ENCODE measurements at places on chromosomes 11 and 22.

- DNase-seq: no peak
Measured at GRCh38 chr22:30637701-30638114, 2.1 kb downstream of the SLC35E4 start.

DNA sequence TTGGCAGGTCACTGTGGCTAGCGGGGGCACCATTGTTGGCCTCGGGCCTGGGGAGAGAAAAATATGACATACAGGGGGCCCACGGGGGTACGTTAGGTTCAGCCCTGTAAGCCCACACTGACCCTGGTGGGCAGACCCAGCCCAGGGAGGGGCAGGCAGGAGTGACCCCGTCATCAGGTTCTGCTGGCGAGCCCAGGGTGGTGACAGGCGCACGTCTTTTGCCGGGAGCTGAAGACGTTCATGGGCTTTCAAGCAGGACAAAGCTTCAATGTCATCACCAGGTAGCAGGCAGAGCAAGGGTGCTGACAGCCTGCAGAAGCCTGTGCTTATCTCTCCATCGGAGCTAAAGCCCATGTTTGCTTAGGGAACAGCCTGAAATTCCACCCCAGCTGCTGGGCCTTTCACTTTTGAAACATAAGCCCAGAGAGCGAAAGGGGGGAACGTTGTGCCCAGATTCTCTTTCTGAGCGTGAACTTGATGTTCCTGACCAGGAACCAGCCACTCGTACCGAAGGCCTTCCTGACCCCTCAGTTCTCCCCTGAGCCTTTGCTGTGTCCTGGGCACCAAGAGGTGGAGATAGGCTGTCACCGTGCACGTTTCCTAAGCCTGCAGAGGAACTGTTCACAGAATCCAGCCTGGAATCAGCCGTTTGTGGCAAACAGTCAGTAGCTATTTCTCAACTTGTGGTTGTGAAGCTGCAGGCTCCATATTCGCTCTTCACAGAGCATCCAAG is 74.0 kb upstream of the ATXN10 start:
- no peak for DNase-seq

DNA sequence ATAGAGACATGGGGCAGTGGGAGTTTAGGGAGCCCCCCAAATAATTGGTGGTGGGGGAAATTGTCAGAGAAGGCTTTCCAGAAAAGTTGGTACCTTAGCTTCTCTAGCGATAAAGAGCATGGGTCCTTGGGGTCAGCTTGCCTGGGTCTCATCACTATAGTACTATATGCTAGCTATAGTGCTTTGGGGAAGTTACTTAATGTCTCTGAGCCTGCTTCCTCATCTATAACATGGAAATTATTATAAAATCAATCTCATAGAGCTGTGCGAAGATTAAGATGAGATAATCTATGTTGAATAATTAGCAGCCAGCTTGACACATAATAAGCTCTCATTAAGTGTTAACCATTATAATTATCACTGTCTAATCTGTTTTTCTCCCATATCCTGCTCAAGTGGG is 41.2 kb downstream of the STIM1 start:
- no peak for DNase-seq

- no peak for DNase-seq
Measured at GRCh38 chr11:79236541-79236971, 204.3 kb downstream of the TENM4 start.

DNA sequence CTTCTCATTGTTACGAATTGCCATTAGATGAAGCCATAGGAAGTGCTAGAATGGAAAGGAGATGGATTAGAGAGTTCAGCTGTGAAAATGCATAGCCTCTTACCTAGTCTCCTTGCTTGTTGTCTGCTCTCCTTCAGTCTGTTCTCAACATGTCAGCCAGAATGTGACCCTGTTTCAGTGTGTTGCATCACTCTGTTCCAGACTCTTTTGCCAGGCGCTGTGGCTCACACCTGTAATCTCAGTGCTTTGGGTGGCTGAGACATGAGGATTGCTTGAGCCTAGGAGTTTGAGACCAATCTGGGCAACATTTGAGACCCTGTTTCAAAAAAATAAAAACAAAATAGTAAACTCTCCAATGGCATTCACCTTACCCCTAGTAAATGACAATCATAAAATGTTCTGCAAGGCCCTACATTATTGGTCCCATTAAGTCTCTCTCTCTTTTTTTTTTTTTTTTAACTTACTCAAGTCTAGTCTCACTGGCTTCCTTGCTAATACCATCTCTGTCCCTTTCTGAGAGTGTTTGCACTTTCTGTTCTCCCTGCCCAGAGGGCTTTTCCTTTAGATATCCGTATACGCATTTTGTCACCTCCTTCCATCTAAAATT is 39.4 kb downstream of the CYP2R1 start:
- no peak for DNase-seq

GRCh38 chr11:13781153-13781552 is 112.7 kb downstream of the FAR1 start:
- DNase-seq: no peak

DNA sequence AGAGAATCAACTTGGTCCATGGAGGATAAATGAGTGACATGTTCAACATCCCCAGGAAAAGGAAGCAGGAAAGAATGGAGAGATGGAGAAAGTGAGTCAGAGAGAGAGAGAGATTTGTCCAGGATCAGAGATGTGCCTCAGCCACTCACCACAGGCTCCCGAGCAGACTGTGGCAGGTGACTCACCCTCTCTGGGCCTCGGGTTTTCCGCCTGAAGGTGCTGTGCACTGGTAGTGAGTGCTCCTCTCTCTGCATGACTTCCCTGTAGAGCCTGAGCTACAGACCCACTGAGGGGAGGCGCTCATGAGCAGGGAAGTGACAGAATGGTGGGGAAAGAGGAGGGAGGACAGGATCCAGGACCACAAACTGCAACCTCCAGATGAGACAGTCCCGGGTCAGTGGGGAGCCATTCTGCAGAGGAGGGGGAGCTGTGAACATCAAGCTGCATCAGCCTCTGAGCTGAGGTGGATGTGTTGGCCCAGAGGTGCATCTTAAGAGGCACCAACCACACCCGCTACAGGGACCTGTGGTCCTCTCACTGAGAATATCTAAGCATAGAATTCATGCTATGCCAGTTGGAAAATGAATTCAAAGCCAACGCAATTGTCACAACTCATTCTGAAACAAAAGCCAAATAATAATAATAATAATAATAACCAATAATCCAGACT is 433.4 kb downstream of the BRD1 start:
- DNase-seq: no peak

GRCh38 chr11:61516675-61517572 is 8.4 kb downstream of the LRRC10B start:
- peak; percentile 30 for DNase-seq

Measured in stimulated activated CD4-positive, alpha-beta T cell treated with anti-CD3 and anti-CD28 coated beads, Interleukin-12 subunit alpha, Interleukin-12 subunit beta, amount 100 ng/mL, for 48 hours (primary cell).